ENCODE measurements at places on chromosomes 1 and 21. TPM values are rescaled to one million over a fixed set of nuclear protein-coding genes. Genes with fewer than 3 reads are reported as not detected.

Gene DEPDC1
- total RNA-seq: 12.2 TPM

Gene RAP1GAP
- 14.4 TPM for total RNA-seq

Gene VHLL
- not detected for total RNA-seq

Gene CD247
- total RNA-seq: not detected

Gene MROH7
- total RNA-seq: not detected

Gene GABRD
- 0.58 TPM for total RNA-seq

Gene SUSD4
- 0.82 TPM for total RNA-seq

Gene CLCA4
- total RNA-seq: not detected

Measured in A549 treated with CpdA at 1 μM for 4 hours (cell line).